ENCODE measurements at places on chromosomes 2 and 18.

DNA sequence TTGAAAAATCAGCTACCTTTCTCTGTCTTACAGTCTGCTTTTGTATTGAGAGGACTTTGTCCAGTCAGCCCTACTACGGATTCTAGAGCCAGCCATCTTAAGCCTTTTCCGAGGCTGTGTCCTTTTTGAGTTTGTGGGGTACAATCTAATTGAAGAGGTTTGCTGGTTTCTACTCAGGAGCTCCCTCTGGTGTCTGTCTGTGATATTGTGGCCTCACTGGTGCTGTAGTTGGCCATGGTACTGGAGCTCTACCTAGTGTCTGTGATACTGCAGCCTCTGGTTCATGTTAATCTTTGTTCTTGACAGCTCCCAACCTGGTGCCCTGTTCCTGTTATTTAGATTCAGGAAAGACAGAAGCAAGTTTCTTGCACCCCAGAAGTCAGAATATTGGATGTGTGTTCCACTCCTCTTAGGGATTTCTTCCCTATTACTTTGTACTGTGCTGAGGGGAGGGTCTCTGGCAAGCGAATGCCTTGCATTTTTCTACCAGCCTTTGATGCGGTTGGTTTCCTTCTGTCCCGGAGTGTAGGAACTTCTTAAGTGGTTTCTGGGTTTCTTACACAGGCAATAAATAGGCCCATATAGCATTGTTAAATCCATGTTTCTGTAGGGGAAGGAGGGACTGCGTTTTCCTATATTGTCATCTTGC is 78.5 kb downstream of the ACSL3 start:
- DNase-seq, result no peak

DNA sequence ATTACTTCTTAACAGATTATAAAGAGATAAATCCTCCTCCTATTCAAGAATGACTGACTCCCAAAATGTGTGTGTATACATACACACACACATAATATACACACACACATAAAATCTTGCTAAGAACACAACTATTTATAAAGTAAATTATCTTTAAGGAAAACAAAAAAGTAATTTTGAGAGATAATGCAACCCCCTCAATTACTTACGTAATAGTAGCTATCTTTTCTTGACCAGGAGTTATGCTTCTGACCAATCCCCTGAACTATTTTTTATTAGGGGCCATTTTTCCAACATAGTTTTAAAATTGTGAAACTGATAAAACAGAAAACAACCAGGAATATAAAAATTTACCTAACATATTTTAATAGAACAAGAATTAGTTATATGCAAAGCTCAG is 113.0 kb upstream of the CHRNA1 start:
- no peak for DNase-seq

DNA sequence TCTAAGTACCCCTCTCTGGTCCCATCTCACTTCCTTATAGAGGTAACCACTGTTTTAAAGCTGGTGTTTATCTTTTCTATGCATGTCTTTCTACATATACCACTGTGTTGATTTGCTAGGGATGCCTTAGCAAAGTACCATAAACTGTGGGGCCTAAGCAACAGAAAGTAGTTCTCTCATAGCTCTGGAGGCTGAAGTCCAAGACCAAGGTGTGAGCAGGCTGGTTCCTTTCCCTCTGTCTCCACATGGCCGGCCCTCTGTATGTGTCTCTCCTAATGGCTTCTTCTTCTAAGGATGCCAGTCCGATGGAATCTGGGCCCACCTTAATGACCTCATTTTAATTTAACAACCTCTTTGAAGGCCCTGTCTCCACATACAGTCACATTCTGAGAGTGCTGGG is 40.8 kb upstream of the ROCK2 start:
- no peak for DNase-seq

GRCh38 chr2:234796045-234796591 is 155.7 kb upstream of the SH3BP4 start:
- DNase-seq, result no peak

- DNase-seq, result no peak
Observed at GRCh38 chr2:102418421-102418961, 4.5 kb upstream of the IL18RAP start.
